Activated B cell treated with CpG ODN at 0.5 μM for 24 hours (primary cell): ENCODE measurements at places on chromosomes 11 and 22. TPM values are rescaled to one million over a fixed set of nuclear protein-coding genes. Genes with fewer than 3 reads are reported as not detected.

DNA sequence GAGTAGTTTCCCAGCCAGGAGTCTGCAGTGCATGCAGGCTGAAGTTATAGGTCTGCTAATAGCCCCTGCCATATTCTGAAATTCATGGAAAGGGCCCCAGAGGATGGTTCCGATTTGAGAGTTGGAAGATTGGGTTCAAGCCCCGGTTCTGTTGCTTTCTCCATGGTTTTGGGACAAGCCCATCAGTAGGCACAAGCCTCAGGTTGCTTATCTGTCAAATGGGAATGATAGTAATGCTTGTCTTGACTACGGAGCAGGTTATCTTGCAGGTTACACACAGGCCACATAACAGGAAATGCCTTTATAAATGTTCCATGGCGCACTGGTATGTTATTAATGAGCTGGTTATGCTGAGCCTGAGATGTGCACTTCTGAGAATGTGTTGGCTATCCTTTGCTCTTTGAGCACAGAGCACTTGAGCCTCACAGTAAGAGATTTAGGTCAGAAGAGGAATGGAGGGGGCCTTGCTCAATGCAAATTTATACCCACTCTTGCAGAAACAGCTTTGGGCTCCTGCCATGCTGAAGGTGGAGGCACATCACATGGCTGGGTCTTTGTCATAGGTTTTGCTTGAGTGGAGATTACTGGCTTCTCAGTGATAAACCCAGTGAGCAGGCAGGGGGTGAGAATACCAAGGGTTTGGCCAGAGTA lies 47.1 kb downstream of the ZNRF3 start:
- DNase-seq = no peak

GRCh38 chr11:45083544-45084087 lies 62.8 kb upstream of the PRDM11 start:
- no peak for DNase-seq

DNA sequence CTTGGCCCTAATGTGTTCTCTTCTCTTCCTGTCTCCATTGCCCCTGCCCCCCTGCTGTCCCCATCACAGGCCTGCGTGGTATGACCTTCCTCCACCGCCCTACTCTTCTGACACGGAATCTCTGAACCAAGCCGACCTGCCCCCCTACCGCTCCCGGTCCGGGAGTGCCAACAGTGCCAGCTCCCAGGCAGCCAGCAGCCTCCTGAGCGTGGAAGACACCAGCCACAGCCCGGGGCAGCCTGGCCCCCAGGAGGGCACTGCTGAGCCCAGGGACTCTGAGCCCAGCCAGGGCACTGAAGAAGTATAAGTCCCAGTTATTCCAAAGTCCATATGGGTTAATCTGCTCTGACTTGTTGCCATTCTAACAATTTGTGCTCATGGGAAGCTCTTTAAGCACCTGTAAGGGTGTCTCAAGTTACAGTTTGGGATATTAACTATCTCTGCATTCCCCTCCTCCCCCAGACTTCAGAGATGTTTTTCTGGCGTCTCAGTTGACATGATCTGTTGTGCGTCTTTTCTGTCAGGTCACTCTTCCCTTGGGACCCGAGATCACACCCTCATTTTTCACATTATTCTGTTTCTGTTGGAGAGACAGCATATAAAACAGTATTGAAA lies 60.0 kb downstream of the COMMD9 start:
- DNase-seq = no peak

- DNase-seq = no peak
These were observed 38.7 kb upstream of the ATXN10 start for GRCh38 chr22:45632791-45633515.

DNA sequence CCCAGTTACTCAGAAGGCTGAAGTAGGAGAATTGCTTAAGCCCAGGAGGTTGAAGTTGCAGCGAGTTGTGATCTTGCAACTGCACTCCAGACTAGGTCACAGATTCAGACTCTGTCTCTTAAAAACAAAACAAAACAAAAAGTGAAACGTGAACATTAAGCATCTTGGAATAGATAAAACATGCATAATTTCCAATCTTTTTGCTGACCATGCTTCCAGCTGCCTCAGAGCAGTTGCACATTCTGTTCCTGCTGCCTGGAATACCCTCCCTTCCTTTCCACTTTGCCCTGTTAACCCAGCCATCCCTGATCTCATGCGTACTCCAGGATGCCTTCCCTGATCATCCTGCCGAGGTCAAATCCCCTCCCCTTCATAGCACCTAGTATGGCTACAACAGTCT lies 718 bp upstream of the CCDC88B start:
- no peak for DNase-seq

- DNase-seq = no peak
These were observed 115.6 kb downstream of the FANCF start for GRCh38 chr11:22510010-22510409.

GRCh38 chr11:102260241-102260640 lies 57.0 kb upstream of the BIRC3 start:
- DNase-seq = no peak

- no peak for DNase-seq
These were observed 41.9 kb downstream of the SVIP start for GRCh38 chr11:22787551-22788162.

DNA sequence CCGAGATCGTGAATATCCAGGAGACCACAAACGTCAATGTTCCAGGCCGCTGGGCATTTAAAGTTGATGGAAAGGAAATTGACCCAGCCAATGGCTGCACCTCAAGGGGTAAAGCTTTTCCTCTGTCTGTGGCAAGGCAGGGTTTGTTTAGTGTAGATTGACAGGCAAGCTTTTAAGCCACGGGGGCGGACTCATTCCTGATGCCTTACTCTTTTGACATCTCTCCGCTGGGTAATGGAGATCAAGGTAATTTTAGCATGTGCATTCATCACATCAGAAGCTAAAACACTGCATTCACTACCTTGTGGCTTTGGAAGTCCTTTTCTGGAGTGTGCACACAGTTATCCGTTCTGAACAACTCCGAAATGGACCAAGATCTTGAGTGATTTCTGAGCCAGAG lies 12.6 kb downstream of the TECTA start:
- no peak for DNase-seq

The MMP8 gene
- not detected in 2 replicates for total RNA-seq

DNA sequence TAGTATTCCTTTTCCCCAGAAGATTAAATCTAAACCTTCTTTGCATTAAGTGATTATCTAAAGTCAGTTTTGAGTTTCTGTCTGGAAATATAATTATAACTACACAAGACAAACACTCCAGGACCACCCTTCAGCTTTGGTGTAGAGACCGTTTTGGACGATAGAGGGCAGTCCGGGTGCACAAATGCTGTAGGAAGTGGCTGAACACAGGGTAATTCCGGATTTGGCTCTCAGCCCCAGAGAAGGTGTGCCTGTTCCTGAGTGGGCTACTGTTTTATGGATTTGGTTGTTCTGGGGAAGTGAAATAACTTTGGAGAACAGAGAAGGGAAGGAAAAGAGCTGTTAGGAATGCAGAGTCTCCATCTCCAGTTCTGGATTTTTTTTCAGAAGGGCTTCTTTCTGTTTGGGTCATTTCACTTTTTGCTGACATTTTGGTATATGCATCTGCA lies 14.8 kb downstream of the EXT2 start:
- DNase-seq = peak; percentile 26

The MRGPRG gene
- not detected in 2 replicates for total RNA-seq

DNA sequence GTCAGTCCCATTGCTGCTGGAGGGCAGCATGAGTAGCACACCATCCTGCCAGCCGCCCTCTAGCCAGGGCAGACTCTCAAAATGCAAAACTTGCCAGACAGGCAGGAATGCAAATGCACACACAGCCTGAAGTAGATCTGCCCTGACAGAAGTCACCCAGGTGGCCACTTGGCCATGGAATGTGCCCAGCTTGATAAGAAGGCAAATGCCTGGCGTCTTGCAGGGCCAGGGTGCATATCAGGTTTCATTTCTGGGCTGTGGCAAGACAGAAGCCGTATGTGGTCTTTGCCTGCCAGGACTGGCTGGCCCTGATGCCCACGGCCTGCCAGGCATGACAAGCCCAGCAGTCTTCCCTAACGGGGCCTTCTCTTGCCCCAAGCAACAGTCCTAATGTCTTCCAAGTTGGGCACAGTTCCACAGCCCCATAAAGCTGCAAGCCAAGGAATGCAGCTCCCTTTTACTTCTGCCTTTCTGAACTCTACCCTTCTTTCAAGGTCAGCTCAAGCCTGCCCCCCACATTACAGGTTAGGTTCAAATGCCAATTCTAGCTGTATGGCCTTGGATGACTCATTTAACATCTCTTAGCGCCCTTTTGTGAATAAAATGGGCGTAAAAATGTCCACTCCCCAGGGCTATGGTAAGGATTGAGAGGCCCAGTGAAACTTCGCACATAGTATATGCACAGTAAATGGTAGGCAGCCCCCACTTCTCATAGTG lies 29.7 kb downstream of the POU2AF3 start:
- no peak for DNase-seq

DNA sequence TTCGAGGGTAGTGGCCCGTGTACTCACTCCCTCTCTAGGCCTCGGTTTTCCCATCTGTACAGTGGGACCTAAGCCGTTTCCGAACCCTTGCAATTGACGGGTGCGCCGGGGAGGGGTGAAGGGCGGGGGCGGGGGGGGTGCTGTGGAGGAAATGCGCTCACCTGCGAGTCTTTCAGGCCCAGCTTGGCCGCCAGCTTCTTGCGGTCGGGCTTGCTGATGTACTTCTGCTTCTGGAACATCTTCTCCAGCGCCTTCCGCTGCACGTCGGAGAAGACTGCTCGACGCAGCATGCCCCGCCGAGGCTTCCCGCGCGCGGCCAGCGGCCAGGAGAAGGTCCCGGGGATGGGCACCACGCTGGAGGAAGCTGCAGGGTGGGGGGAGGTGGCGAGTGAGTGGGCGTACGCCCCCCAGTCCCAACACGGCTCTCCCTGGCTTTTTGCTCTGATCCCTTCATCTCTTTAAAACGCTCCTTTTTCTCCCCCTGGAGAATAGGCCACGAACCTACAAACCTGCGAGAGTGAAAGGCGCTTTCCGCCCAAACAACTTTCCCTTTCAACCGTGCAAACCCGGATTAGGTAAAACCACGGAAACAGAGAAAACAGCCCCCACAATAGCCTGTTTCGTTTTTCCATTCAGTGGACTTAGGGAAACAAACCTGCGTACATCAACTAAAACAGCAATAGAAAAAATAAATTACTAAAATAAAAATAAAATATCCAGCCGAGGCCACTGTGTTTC lies 3.2 kb downstream of the DBX1 start:
- peak; percentile 15 for DNase-seq

GRCh38 chr22:26708256-26709009 lies 51.0 kb downstream of the MIAT start:
- DNase-seq = no peak

DNA sequence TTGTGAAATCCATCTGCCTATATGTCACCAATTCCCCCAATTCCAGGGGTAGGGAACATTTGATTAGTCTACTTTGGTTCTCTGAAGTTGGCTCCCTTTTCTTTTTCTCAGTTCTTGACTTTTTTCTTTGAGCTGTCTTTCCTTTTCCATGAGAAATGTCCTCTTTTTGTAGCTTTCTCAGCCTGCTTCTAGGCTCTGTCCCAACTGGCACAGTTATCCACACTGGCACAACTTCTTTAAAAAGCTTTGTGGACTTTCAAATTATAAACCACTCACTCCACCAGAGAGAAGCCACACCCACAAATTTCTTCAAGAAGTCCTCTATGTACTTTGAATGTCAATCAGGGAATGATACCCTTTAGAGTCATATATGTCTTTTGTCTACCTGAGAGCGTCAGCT lies 100.5 kb downstream of the TTC17 start:
- DNase-seq = no peak
